ENCODE measurements at places on chromosomes 4 and X.

DNA sequence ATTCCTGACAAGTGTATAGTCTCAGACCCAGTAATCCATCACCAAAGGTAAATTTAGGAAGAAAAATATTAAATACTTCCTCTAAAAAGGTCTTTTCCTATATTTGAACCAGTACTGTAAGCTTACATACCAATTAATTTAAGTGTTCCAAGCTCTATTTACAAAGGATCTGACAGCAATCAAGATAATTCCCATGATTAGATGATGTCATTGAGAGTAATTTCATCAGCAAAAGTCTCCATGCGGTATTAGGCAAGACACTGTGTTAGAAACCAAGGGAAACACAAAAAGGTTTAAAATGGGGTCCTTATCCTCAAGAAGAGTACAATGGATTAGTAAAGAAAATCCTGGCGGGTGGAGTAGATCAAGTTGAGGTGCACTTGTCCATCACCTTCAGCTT is 198.5 kb downstream of the PRDM5 start:
- no peak for DNase-seq

- DNase-seq: no peak
These were observed 615.3 kb upstream of the SLIT2 start for GRCh38 chr4:19636451-19636850.

- DNase-seq: no peak
These were observed 21.9 kb downstream of the HNRNPH2 start for GRCh38 chrX:101429934-101430333.

DNA sequence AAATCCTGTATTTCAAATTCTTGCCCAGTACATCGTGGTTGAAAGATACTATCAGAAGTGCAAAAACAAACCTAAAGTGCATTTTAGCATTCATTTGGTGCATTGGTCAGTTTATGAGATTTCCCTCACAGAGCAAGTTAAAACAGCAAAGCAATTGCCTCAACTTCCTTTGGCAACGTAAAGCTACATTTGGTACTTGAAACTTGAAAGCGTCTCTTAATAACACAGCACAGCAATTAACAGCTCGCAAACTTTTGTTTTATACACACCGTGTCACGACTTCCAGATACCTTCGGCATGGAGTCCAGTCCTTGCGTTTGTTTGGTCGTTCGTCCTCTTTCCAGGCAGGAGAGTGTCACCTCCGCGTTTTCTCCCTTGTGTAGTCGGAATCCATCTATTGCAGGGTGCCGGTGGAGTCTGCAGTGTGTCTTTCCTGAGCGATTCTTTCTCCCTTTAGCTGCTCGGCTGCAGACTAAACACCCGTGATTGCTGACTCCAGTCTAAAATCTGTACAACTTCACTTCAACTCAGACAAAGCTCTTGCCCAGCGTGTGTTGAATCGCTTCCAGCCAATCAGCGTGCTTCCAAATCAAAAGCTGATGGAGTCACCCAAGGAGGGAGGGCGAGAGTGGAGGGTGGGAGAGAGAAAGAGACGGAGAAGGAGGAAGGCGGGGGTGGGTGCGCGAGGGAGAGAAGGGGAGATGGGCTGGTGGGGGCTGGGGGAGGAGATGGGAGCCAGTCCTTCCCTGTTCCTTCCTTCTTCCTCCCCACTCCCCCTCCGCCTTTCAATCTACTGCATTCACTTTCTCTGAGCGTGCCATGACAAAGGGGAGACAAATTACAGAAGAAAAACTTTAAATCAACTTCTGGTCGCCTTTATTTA is at the start of gene PCDH18:
Gene PCDH18 (minus strand): TSS at position 509 of the 883 bp plus-strand sequence. CDS start 406 bp downstream, at position 103.
- DNase-seq: no peak

GRCh38 chr4:100189820-100190642 is at the start of gene DDIT4L:
DDIT4L (minus strand) TSS chr4:100190468; CDS start chr4:100189983, 485 bp downstream.
- DNase-seq: no peak

DNA sequence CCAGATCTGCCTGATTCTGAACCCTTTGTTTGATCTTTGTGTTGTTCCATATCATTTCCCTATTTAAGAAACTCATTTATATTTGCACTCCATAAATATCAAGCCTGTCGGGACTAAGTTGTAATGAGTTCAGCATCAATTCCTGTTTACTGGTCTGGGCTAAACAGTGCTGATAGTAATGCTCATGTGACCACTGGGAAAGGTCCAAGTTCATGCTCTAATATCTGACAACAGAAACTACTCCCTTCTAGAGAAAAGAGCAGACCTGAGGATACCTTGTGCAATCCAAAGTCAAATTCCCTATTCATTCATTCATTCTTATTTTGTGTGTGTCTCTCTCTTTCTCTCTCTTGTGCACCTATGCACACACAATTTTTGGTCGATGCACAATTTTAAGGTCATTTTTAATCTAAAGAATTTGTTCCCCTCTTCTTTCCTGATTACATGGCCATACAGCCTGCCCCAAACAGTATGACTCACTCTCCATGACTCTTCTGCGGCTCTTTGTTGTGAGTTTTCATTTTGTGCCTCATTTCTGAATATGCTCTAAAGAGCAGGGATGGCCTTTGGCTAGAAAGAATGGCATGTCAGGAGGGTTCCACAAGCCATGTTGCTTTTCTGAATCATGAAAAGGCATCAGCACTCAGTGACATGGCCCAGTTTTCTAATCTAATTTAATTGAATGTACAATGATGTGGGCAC is 664.3 kb downstream of the RPA4 start:
- DNase-seq: no peak

DNA sequence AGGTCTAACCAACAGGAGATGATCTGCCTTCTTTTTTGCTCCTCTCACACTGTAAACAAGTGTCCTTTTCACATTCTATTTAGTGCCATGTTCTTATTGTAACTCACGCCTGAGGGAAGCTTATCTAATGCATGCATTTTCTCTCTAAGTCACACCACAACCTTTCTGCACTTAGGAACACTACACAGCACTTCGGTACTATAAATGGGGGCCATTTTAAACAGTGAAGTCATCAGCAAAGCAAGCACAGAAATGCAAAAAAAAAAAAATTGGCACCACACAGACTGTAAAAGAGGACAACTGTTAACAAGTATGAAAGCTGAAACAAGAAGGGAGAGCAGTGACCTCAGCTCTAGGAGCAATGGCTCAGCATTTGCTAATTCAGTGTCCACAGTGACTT is 45.2 kb downstream of the PRSS12 start:
- no peak for DNase-seq
